ENCODE measurements at places on chromosomes 13 and 19.

- no peak for DNase-seq
Observed at GRCh38 chr13:43319617-43320444, 296.4 kb downstream of the DNAJC15 start.

- no peak for DNase-seq
Observed at GRCh38 chr13:101785858-101786257, 333.4 kb downstream of the ITGBL1 start.

DNA sequence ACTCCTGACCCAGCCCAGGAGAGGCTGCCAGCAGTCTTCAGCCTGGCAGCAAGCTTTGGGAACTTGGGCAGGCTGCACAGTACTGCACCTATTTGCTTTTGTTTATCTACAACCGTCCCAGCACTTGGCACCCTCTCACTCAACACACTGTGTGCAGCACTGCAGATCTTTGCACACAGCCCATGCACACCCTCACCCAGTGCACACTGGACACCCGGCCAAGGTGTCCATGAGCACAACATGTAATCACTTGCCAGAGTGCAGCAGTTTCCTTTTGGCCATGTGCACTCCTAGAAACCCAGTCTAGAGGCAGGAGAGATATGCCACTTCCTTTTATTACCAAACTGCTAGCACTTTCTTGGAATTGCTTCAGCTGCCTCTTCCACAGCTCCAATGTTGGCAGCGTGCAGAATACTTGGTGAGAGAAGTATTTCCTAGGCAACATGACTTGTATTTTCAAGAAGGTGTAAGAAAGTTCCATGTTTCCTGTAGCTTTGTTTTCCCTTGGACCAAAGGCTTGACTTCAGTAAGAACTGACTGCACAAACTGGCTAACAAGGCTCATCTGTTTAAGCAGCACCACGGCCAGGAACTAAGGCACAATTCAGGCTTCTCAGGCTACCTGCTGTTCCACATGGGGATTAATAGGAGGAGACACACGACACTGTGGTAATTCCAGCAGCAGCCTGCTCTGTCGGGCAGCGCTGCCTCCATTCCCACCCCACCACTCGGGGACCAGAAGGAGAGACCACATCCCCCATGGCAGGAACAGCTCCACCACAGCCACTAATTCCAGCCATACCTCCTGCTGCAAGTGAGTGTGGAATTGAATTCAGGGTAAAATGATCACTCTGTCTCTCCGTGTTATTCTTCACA lies 15.3 kb downstream of the ATP7B start:
- DNase-seq, result no peak

DNA sequence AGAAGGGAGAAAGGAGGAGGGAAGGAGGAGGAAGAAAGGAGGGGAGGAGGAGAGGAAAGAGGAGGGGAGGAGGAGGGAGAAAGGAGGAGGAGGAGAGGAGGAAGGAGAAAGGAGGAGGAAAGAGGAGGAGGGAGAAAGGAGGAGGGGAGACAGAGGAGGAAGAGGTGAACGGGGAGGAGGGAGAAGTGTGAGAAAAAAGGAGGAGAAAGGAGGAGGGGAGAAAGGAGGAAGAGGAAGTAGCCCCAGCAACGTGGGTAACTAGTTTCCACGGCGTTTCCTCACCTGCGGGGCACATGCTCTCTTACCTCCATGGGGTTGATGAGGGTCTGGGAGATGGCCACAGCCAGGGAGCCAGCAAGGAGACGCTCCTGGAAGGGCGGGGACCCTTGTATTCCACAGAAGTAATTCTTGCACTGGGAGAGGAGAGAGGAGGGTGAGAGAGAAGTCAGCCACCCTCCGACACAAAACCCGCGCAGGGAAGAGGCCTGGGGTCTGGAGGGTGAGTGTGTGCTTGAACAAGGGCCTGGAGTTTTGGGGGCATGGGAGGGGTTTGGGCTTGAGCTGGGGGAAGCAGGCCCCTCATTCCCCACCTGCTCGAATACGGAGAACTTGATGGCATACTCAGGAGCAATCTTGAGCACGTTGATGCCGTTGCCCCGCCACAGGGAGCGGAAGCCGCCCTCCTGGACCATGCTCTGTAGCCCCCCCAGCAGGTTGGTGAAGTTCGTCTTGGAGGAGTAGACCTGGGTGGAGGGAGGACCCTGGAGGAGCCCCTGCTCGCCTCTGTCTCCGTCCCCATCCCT lies 3.9 kb downstream of the SLC25A41 start:
- DNase-seq, result no peak

GRCh38 chr13:61316647-61317046 lies 99.0 kb downstream of the PCDH20 start:
- no peak for DNase-seq

DNA sequence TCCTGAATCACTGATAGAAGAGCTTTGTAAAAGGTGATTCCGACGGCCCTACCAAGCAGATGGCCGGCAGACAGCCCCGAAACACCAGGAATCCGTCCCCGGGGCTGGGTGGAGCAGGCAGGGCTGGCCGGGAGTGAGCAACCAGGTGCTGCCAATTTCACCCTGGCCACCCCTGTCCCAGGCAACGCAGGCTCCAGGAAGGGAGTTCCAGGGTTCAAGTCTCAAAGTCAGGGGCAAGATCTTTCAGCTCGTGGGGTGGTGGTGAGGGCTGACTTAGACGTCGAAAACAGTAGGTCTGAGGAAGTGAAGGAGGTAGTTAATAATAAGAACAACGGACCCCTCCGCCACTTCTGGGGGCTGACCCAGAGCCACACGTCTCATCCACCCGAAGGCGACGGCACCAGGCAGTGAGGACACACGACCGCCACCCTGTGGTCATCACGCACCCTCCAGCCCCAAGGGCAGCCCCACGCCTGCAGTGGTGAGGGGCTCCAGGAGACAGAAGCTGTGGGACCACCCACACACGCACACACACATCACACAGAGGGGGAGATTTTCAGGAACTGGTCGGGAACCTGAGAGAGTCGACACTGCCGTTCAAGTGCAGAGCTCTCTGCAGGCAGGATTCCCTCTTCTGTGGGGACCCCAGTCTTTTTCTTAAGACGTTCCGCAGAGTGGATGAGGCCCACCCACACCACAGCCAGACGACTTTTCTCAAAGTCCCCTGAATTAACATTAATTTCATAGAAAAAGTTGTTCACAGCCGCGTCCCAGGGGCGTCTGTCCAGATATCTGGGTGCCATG lies 67.2 kb downstream of the SPACA7 start:
- peak; percentile 14 for DNase-seq

DNA sequence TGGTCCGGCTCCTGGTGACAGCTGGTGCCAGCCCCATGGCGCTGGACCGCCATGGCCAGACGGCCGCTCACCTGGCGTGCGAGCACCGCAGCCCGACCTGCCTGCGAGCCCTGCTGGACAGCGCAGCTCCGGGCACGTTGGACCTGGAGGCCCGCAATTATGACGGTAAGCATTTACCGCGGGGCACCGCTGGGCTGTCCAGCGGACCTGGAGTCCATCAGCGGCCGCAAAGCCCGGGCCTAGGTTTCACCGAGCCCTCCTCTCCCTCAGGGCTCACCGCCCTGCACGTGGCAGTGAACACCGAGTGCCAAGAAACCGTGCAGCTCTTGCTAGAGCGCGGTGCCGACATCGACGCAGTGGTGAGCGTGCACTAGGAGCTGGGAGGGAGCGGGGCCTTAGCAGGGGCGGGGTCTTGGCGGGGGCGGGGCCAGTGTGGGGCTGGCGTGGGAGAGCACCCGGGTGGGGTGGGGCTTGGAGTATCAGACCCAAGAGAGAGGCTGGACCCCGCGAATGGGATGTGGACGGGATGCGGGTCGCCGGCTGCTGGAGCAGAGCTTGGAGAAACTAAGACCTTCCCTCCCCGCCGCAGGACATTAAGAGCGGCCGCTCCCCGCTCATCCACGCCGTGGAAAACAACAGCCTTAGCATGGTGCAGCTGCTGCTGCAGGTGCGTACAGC lies 8.7 kb downstream of the BCL3 start:
- DNase-seq, result no peak

DNA sequence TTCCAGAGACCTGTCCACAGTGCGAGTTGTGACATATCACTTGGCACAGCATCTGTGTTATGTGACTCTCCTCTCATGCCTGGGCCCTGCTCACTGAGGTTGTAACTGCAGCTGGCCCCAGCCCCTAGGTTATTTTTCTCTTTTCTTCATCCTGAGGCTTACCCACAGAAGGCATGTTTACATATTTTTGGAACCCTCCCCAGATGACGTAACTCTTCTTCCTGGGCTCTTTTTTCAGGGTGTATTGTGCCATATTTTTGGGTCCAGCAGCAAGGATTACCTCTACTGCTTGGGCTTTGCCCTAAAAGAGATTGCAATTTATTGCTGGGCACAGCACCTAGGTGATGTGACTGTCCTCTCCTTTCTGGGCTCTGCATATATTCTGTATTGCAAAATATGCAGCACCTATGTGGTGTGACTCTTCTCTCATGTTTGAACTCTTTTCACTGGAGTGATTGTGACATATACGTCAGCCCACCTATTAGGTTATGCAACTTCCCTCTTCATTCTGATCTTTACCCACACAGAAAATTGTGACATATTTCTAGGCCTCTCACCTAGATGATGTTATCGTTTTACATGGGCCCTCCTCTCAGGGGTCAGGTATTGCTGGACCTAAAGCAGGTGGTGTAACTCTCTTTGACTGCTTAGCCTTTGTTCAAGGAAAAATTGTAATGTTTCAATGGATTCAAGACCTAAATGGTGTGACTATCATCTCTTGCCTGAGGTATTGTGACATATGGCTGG lies 64.5 kb upstream of the ZNF724 start:
- DNase-seq, result no peak
